ENCODE measurements at places on chromosomes 5 and 9. TPM values are rescaled to one million over a fixed set of nuclear protein-coding genes. Genes with fewer than 3 reads are reported as not detected.

BRIX1 gene
- 29.3 TPM for total RNA-seq

FBLL1 gene
- total RNA-seq, result not detected

MORN5 gene
- total RNA-seq, result not detected

- no peak for DNase-seq
Measured at GRCh38 chr9:8694983-8695588, 895.5 kb upstream of the DMAC1 start.

DNA sequence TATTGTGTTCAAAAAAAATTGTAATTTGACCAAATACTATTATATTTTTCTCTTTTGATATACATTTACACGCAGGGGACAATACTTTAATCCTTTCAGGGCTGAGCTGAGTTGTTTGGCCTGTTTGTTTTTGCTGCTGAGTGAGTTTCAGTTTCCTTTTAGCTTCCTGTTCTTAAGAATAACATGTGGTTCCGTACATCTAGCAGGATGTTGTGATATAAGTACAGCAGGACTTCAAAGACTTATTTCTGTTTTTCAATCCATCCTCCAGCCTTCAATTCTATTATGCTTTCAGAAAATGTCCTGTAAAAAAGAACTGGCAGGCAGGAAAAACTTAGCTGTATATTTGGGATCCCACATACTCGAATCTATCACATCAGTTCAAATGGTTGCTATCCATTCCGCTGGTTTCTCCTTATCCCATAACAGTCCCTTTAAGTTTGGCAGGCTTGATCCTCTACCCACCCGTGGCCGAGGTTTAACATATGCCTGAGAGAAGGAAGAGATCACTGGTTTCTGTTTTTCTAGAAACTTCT, 1037.3 kb upstream of the ACO1 start:
- peak; percentile 75 for DNase-seq

DNA sequence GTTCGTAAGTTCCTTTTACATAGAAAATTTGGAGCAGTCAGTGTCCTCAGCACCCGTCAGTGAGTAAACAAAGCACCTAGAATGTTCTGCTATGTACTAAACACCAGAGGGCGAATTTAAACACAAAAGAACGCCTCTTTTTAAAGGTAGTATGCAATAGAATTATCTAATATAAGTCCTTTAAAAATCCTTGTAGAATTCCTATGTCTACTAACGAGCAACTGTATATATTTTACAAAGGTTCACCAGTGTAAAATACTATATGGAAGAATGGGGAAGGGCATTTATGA, 499 bp upstream of the TMEM232 start:
- no peak for DNase-seq

GRCh38 chr9:19231904-19232822, 1.7 kb downstream of the DENND4C start:
- peak; percentile 16 for DNase-seq
